ENCODE measurements at places on chromosomes 5 and 9.
A peak's percentile ranks its signal among the peaks of the same experiment; 100 is the strongest.

GRCh38 chr5:956941-957747, 51.5 kb upstream of the NKD2 start:
- DNase-seq: peak; percentile 43

DNA sequence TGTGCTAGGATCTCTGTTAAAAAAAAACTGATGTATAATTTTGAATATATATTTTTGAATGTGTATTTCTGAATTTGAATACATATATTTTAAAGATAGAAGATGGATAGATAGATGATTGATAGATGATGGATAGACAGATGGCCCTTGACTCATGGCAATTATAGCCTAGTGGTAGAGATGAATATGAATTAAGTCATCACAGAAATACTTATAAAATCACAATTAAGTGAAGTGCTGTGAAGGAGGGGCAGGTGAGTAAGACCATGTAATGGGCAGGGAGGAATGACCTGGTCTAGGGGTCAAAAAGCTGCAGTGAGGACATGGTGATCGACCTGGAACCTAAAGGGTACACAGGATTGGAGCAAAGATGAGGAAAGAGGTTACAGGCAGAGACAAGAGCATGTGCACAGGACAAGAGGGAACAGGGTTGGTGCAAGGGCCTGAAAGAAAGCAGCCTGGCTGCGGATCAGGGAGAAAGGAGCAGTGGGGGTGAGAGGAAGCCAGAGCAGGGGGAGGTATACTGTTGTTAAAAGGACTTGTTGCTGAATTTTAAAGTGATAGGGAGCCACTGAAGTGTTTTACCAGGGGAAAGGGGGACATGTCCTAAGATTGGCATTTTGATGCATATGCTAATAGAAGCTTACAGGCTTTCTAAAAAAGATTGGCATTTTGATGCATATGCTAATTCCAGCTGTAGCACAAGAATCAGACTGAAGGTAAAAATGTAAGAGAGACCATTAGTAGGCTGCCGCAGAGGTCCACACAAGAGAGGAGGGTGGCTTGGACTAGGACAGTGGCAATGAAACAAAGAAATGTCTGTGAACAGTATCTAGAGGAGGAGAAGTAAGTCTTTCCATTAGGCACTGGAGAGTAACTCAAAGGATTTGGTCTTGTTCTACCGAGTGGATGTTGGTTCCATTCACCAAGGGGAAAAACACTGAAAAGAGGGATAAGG, 527.8 kb downstream of the AGTPBP1 start:
- DNase-seq: no peak

DNA sequence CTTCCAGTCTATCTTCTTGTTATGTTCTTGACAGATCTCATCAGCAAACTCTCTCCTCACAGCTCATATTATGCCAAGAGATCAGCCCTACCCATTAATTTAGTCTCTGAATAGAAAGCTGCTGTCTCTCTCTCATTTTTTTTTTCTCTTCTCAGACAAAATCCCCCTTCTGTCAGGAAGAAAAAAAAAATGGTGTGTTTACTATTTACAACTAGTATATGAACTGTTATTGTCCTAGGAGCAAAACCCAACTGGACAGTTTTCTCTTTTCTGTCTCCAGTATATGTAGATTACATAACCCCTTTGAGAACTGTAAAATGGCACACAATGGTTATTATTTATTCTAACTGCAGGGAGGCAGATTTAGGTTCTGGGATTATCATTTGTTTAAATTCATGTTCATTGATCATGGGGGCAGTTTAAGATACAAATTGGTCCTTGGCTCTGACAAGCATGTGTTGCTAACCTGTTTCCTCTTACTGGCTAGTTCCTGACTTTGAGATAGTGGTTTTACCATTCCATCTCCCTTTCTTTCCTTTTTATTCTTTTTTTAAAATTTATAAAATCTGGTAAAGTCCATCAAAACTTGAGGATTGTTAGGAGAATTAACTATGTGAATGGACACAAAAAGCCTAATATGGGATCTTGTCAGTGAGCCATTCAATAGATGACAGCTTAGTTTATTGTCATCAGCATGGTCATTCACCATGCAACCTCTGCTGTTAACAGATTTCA, 210.0 kb upstream of the PAPPA start:
- DNase-seq: no peak

DNA sequence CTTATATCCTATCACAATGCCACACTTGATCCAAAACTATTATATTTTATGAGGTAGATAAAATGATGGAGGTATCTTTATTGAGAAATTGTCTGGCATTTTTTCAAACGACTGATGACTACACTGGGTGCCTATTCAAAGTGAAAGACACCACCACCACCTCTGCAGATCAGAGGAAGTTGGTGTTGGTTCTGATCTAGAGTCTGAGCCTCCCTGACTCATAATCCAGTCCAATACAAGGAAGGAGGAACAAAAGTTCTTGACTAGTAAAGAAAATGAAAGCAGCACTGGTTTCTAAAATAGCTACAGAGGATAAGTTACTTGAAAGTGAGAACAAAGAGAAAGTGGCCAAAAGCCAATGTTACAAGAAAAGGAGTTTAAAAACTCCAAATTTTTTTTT, 139.9 kb downstream of the RFX3 start:
- no peak for DNase-seq

GRCh38 chr5:165502893-165503691, 1997.7 kb downstream of the MAT2B start:
- DNase-seq: no peak

GRCh38 chr9:27367175-27367798, 70.3 kb upstream of the EQTN start:
- DNase-seq: no peak

DNA sequence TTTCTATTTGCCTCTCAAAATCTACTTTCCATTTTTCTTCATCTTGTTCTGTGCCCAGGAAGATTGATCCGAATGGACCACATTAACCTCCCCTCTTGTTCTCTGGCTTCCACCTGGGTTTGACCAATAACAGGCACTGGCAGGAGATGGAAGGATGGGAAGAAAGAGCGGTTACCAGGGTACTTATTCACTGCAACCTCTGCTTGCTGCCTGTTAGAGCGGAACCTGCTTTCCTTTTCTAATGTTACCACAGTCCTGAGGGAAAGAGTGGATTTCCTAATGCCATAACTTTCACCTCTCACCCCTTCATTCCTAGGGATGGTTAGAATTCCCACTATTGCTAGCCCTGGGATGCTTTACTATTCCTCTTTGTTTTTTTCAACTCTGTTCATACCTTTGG, 262.1 kb downstream of the RFX3 start:
- no peak for DNase-seq

- DNase-seq: no peak
Measured at GRCh38 chr5:95975703-95976102, 14.1 kb upstream of the ELL2 start.

GRCh38 chr9:12719431-12719830, 26.2 kb downstream of the TYRP1 start:
- no peak for DNase-seq

- no peak for DNase-seq
Measured at GRCh38 chr9:4030751-4031150, 269.1 kb downstream of the GLIS3 start.

DNA sequence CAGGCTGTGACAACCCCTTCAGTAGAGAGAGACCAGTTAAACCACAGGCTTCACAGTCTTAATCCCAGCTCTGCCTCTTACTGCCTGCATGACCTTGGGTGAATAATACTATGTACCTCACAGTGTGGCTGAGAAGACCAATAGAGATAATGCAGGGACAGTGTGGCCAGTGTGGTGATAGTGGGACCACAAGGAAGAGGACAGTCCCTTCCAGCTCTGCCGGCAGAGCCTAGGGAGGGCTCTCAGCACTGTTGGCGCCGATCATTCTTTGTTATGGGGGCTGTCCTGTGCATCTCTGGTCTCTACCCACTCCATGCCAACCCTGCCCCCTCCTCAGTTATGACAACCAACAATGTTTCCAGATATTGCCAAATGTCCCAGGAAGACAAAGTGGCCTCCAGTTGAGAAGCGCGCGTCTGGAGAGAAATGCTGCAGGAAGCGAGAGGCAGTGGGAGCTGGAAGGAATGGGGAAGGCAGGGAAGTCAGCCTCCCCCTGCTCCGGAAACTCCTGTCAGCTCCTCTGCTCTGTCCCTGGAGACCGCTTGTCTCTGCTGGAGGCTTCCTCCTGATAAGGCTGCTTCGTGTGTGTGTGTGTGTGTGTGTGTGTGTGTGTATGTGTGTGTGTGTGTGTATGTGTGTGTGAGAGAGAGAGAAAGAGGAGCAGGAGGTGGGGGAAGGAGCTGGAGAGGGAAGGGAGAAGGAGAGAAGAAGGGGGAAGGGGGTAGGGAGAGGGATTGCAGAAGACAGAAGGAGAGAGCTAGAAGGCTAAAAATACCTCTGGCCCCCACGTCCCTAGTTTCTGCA, 31.8 kb upstream of the FABP6 start:
- no peak for DNase-seq

GRCh38 chr5:131019601-131020315, 145.3 kb downstream of the HINT1 start:
- no peak for DNase-seq

DNA sequence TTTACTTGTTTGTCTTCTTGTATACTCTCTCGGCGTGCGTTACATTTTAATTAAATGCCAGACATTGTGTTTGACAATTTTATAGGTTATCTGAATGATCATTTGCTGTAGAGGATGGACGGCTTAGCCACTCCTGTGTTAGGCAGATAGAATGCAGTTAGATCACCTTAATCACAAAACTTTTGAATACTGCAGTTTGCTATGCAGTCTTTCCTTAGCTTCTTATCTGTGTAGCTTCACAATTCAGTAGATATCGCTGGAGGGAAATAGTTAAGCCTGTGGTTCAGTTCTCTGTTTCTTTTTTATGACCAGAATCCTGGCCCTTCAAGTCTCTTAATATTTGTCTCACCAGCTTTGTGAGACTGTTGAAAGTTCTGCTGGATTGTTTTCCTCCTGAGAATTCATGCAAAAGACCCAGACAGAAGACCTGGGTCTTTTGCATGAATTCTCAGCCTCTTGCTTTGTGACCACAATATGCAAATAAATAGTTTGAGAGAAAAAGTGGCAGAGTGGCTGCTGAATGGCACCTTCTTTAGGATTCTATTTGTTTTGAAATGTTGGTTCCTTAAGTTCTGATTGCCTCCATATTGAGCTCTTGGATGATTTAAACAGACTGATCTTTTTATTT, 40.2 kb downstream of the RASA1 start:
- no peak for DNase-seq

GRCh38 chr5:133818031-133818431, 150.4 kb downstream of the C5orf15 start:
- DNase-seq: no peak

DNA sequence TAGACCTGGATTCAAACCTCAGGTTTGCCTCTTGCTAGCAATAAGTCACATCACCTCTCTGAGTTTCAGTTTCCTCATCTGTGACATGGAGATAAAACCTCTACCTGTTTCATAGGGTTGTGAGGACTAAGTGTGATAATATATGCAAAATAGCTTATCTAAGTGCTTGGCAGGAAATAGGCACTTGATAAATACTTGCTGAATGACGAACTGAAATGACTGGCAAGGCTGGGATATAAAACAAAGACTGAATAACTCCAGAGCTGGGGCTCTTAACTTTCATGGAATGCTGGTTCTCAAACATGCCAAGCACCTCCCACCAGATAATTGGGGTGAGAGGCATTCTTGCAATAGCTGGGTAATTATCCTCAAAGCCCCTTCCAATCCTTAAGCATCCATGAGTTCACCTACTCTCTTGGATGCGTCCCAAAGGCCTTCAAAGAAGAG, 87.6 kb downstream of the ADRB2 start:
- peak; percentile 24 for DNase-seq

- DNase-seq: no peak
Measured at GRCh38 chr5:173029499-173029921, 26.6 kb upstream of the CREBRF start.

GRCh38 chr5:96196890-96197289, 235.2 kb upstream of the ELL2 start:
- DNase-seq: no peak

DNA sequence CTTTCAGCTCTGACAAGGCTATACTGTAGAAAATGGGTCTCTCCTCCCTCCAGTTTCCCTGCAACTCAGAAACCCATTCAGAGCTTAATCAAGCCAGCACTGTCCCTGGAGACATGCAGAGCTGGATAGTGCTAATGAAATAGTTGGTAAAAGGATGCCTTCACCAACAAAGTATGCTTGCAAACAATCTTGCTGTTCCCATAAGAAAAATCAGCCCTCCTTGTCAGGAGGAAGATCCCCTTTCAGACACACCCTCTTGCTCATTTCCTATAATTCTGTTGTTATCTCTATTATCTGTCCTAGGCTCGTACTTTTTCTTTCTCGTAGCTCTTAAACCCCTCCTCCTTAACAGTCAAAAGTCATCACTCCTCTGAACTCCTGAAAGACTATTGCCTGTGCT, 9.9 kb upstream of the OSMR start:
- DNase-seq: no peak

- DNase-seq: peak; percentile 33
Measured at GRCh38 chr9:19028835-19029451, 4.1 kb downstream of the SAXO1 start.

GRCh38 chr5:143807401-143807800, 4.6 kb upstream of the HMHB1 start:
- no peak for DNase-seq

DNA sequence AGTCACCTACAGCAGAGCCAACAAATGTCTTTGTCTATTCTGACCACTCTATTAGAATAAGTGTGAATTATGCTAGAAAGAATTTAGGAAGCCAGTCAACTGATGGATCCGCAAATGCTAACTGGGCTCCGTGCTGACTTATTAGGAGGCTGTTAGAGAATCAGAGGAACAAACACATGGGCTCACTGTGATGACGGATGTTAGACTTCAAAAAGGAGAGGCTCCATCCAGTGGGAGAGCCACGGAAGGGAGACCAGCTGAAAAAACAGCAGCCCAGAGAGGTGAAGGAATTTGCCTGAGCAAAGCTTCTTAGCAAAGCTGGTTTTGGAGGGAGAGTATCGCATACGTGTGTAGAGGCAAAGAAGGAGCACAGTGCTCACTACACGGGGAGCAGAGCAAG, 5.8 kb upstream of the TGFBI start:
- DNase-seq: no peak

DNA sequence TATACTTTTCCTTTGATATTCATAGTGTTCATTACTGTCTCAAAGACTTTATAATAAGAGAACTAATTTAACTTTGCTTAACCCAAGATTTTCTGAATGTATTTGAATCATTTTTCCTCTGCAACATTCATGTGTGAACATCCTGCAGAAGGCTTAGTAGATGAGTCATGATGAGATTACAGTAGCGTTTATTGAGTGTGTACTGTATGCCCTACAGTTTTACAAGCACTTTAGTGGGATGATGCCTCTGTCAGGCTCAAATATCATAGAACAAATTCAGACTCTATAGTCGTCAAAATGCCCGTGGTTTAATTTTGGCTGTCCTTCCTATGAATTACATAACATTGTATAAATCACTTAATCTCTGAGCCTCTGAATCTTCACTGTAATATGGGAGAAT, 41.2 kb downstream of the FYB1 start:
- DNase-seq: no peak

- no peak for DNase-seq
Measured at GRCh38 chr9:18893046-18893445, 140.0 kb downstream of the SAXO1 start.
